Stimulated activated CD4-positive, alpha-beta T cell treated with anti-CD3 and anti-CD28 coated beads, Interleukin-1b, Interleukin-23, amount 100 ng/mL, for 24 hours (primary cell): ENCODE measurements at places on chromosomes 6 and 20.
A peak's percentile ranks its signal among the peaks of the same experiment; 100 is the strongest.

- DNase-seq, result no peak
Measured at GRCh38 chr20:57388953-57389694, 2.1 kb upstream of the RBM38 start.

GRCh38 chr6:166765234-166765541 lies 138.1 kb upstream of the RPS6KA2 start:
- DNase-seq, result no peak

- peak; percentile 67 for DNase-seq
Measured at GRCh38 chr6:37021356-37022129, 16.1 kb downstream of the FGD2 start.

- no peak for DNase-seq
Measured at GRCh38 chr6:33967265-33967767, 163.5 kb upstream of the MLN start.

DNA sequence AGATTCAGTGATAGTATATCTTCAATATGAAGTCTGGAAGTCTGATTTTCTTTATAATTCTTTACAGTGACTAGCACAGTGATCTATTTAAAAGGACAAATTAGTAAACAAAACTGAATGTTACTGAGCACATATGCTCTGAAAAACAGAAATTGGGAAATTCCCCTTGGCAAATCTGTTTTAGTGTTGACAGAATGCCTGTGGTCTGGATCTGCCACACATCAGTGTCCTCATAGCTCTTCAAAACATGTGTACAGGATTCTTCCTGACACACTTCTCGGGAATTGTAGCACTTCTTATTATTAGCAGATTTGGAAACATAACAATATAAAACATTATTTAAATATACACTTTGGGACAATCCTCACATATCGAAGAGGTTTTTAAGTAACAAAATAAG lies 354.3 kb downstream of the COL12A1 start:
- no peak for DNase-seq

- no peak for DNase-seq
Measured at GRCh38 chr20:29443819-29444218, 1813.6 kb upstream of the DEFB115 start.

- no peak for DNase-seq
Measured at GRCh38 chr6:76742919-76743318, 670.5 kb upstream of the IMPG1 start.

DNA sequence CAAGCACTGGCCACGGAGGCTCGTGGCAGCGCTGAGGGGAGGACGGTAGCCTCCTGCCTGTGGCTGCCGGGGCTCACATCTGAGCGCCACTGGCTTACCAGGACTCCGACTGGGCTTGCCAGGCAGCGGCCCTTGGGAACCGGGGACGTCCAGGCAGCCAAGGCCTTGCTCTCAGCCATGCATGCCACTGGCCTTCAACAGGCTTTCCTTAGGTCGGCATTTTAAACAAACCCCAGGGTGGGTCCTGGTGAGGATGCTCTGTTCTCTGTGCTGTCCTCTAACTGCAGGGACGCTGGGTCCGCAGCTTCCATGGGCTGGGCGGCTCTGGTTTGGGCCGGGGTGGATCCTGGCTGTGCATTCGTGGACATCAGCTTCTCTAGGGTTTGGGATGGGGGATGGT lies 59.1 kb upstream of the BHLHE23 start:
- DNase-seq, result no peak

GRCh38 chr6:157503018-157503747 lies 122.2 kb downstream of the ZDHHC14 start:
- no peak for DNase-seq

GRCh38 chr6:6747371-6747770 lies 158.9 kb downstream of the LY86 start:
- DNase-seq, result no peak

- no peak for DNase-seq
Measured at GRCh38 chr20:24993337-24994185, 1.0 kb upstream of the APMAP start.

GRCh38 chr6:30325150-30325872 lies 1.4 kb upstream of the TRIM39 start:
- no peak for DNase-seq

- no peak for DNase-seq
Measured at GRCh38 chr6:149855040-149855654, 9.0 kb downstream of the LRP11 start.

GRCh38 chr20:573414-574296 lies 30.1 kb upstream of the CSNK2A1 start:
- DNase-seq, result no peak

DNA sequence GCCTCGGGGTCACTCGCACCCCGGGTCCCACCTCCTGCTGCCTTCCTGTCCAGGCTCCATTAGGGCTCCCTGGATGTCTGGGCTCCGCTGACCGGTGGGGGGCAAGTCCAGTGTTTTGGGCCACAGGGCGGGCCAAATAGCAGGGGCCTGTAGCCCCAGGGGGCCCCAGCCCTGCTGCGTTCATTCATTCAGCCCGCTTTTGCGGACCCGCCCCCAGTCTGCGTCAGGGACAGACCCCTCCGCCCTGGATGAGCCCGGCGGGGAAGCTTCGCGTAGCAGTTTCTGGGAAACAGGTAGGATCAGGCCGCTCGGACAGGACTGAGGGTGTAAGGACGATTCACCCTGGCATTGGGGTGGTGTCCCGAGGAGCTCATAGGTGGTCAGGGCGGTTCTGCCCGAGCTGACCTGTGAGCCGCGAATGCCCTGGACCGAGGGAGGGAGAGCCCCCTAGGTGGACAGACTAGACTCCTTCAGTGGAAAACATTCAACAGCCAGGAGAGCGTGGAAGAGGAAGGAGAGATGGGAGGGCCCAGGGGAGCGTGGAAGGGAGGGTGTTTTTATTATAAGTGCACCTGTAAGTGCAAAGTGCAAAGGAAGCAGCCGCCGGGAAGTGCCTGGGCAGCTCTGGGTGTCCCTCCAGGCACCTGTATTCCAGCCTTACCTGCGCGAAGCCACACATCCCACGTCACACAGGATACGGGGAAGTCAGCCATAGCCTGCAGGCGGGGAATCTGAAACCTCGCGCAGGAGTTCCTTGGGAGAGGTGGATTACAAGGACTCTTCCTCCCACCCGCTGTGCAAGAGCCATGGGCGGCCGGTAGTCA lies 662 bp downstream of the ENTPD6 start:
- no peak for DNase-seq

DNA sequence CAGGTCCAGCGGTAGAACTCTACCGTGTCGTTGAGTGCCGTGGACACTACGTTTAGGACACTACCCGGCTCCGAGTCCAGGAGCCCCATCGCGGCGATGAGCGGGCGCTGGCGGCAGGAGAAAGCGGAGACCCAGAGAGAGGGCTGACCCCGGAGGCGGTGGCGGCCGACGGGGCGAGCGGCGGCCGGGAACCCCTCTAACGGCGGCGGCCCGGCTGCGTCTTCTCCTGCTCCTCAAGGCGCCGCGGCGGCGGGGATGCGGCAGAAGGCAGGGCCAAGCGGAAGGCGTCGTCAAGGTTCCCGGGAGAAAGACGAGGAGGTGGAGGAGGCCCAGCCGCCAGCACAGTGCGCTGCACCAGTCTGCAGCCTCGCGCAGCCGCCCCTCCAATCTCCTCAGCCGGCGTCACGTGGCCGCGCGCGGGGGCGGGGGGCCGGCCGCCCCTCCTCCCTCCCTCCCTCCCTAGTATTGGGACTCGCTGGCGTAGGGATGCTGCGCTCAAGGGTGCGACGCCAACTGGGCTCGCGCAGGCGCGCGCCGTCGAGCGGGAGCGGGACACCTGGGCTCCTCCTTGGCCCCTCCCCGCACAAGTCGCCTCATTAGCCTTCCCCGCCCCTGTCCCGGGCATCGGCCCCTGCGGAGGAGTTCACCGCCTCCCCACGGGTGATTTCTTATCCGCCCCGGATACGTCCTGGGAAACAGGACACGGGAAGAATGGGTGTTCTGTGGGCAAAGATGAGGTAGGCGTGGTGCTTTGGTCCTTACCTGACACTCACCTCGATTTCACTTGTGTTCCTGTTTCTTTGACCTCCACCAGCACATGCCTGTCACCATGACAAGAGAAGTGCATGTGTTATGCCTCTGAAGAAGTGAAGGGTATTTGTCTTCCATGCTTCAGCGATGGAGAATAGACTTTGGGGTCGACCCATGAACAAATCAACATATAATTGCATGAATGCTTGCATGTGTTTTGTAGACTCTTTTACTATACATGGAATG lies at the start of gene ELOVL4:
ELOVL4 (minus strand) TSS at position 363 of the 996 bp plus-strand sequence; CDS start at position 89, 274 bp downstream.
- DNase-seq, result peak; percentile 16

DNA sequence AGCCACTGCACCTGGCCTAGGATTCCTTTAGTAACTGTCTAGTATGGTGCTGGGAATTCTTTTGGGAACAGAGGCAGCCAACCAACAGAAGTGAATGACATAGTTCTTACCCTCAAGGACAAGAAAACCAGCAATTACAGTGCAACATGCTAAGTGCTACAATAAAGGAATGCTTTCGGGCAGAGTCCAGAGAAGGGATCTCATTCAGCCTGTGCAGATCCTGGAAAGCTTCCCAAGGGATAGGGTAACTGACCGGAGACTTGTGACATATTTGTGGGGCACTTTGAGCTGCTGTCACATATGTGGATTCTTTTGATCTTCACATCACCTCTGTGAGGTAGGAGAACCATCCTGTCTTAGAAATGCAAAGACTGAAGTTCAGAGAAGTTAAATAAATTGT lies 46.8 kb downstream of the C6orf15 start:
- no peak for DNase-seq

- no peak for DNase-seq
Measured at GRCh38 chr6:72654071-72654621, 32.3 kb downstream of the KCNQ5 start.

DNA sequence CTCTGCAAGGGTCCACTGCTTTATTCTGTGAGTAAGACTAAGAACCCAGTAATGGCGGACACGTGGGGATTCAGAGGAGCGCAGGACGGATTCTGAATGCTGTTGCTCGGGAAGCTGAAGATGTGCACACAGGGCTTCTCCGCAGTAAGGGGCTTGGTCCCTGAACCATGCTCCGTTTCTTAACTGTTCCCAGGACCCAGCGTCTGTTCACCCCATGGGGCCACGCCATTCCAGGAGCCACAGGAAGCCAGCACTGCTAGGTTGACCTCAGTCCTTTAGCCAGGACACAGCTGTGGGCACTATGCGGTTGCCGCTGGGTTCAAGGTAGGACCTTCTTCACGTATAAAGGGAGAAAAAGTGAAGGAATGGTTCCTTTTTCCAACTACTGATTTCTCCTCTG lies 59.8 kb downstream of the IRF4 start:
- no peak for DNase-seq

DNA sequence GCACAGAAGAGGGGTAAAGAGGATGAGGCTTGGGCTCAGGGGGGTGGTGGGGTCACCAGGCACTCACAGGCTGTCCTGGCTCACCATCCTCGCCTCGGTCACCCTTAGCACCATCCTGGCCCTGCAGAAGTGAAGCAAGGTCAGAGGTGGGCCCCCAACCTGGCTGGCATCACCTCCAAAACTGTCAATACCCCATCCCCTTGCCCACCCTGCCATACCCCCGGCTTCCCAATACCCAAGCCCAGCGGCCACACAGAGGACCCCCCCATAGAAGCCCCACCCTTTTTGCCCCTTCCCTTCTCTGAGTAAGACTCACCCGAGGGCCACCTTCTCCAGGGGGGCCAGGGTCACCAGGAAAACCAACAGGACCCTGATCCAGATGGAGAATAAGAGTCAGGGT lies 23.6 kb downstream of the COL11A2 start:
- DNase-seq, result no peak

DNA sequence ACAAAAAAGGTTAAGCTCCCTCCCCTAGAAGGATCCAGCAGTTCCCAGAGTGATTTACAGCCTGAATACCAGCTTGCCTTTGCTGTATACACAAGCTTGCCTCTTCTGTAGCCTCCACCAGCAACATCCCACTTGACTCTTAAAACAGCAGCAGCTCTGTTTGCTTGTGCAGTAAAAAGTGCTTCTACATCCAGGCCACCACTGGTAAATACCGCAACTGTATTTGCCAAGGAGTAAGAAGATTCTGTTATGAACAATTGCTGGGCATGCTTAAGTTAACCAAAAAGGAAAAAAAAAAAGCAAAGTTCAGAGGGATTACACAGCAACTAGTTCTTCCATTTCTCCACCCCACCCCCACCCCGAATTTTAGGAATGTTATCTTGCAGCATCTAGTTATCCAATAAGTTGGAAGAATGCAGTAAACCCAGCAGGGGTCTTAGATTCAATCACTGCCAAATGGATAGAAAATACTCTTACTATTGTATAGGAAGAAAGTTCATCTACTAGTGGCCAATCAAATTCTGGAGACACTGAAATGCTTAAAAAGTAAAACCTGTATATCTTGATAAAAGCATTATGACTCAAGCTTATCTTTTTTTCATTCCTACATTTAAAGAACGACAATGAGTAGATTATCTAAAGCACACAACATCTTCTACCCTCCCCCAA lies 4.8 kb downstream of the SALL4 start:
- DNase-seq, result no peak

DNA sequence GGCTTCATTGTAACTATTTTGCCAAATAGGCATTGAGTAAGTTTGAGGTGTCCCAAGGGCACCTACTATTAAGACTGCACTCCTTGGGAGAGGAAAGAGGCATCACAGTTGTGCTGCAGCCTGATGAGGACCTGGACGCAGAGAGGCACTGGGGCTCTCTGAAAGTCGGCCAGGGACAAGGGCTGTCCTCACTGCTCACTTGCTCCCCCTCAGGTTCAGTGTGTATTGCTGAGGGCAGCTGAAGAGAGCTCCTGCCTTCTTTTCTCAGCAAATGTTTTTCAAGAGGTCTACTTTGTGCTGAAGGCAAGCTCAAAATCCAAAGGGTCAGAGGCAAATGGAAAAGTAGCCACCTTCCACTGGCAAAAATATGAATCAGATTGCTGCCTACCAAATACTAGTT lies 331.8 kb downstream of the RIMS1 start:
- no peak for DNase-seq

GRCh38 chr6:71888756-71889340 lies 2.5 kb downstream of the RIMS1 start:
- no peak for DNase-seq

DNA sequence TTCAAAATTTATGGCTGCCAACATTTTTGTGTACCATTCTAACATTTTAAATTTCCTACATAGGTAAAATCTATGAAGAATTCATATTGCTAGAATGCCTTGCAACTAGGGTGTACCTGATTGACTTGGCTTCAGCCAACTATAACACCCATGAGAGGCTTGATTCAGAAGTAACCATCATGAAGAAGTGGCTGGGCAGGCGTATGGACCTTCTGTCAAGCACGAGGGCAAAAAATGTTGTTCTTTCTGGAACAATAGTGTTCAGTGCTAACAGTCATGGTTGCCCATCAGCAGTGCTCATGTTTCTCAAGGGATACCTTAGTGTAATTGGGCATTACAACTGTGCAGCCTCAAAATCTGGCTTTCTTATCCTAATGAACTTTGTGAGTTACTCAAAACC lies 42.9 kb downstream of the ID4 start:
- DNase-seq, result no peak
